NCI-H1436 treated with DMSO at 0.1 percent for 48 hours (cell line): ENCODE measurements at places on chromosomes 11 and 22.

- DNase-seq: no peak
Observed at GRCh38 chr22:35218079-35218478, 39.2 kb upstream of the HMGXB4 start.

DNA sequence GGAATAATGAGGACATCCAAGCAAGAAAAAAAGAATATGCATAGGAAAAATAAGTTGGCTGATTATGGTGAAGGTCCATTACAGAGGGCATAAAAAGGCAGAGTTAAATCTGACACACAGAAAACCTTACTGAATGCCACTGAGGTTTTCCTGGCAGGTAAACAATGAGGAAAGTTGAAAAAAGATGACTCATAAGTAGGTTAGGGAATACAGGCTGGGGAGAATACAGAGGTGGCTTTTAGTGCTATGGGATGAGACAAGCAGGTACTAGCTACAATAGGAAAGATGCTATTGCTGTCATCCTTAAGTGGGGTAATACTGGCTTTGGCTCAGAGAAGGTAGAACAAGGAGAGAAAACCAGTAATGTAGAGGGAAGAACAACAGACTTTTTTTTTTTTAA lies 44.7 kb downstream of the CSTF3 start:
- DNase-seq: no peak

- no peak for DNase-seq
Observed at GRCh38 chr11:2864901-2865300, 20.7 kb downstream of the CDKN1C start.

GRCh38 chr11:28105869-28106268 lies 2.1 kb downstream of the KIF18A start:
- DNase-seq: no peak

DNA sequence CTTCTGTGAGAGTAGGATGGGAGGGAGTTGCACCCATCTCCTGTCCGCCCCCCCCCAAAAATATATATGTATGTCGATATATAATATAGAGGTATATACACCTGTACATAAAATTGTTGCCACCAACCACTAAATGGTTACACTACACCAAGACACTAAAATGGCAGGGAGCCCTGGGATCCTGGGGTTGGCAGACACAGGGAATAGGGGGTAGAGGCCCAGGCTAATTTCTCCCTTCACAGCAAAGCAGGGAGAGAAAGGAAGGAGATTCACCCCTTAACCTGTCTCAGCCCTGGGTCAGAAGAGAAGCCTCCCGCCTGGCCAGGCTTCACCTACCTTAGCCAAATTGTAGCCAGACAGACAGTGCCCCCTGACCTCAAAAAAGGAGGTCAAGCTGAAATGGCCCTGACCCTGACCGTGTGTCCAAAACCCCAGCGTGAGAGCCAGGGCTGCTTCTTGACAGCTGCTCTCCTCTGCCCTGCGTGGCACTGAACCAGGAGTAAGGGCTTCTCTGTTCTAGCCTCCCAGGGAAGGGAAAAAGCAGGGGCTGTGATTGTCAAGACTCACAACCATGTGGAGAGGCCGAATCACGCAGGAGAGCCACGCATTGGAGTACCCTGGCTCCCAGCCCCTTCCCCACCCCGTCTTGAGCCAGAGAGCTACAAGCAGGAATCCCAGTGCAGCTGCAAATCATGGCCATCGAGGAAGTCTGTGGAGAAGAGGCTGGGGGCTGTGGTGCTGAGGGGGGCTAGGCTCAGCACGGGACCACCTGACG lies 40.5 kb downstream of the SGSM3 start:
- DNase-seq: no peak

DNA sequence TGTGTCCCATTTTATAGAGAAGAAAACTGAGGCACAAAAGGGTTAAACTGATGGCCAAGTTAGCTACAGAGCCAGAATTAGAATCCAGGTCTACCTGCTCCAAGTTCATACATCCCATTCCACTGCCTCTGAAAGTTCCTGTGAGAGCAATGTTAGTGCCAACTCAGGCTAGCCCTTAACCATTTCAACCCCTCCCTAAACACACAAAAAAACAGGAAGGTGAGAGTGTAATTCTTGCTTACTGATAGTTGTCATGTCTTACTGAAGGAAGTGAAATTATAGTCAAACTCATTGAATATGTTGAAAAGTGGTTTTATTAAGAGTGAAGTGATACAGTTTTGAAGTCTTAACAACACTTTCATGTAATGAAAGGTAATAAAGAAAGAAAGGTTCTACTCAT lies 2.9 kb upstream of the E2F8 start:
- no peak for DNase-seq

GRCh38 chr22:41447435-41448188 lies 1.0 kb upstream of the TOB2 start:
- no peak for DNase-seq

- DNase-seq: no peak
Observed at GRCh38 chr11:116078101-116078591, 573.9 kb upstream of the CADM1 start.

- DNase-seq: no peak
Observed at GRCh38 chr11:20093775-20094174, 66.5 kb downstream of the DBX1 start.

- no peak for DNase-seq
Observed at GRCh38 chr11:9574622-9575259, 1.3 kb downstream of the WEE1 start.

GRCh38 chr11:1499899-1500298 lies 13.3 kb upstream of the MOB2 start:
- DNase-seq: no peak

DNA sequence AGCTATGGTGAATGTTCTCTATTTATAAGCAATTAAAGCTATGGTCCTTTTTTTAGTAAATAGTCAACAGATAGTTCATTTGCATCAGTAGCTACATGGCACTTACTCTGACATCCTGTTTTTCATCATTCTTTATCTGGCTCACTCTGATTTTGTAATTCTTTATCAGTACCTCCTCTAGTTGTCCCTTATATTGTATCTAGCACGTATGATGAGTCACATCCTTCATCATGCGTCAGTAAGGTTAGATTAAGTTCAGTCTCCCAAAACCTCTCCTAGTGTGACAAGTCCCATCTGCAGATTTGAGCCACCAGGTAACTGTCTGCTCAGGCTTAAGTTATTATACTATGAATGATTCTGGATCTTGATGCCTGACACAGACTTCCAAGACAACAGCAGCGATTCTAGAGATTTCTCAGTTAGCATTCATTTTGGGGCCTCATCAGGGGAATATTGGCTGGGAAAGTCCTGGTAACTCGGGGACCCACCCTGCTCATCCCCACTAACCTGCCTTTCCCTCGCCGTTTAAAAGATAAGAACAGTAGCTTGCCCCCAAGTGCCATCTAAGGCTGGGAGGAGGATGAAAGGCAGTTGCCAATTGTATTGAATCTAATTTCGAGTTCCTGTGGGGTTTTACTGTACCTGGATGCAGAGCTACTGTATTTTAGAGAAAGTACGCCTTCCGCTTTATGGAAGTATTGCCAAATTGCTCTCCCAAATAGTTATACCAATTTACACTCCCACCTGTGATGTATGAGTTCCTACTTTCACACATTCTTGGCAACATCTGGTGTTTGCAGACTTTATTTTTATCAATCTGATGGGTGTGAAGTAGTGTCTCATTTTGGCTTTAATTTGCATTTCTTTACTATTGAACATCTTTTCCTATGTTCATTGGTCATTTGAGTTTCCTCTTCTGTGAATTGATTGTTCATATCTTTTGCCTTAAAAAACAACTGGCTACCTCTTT lies 55.9 kb downstream of the ZC3H12C start:
- DNase-seq: no peak

DNA sequence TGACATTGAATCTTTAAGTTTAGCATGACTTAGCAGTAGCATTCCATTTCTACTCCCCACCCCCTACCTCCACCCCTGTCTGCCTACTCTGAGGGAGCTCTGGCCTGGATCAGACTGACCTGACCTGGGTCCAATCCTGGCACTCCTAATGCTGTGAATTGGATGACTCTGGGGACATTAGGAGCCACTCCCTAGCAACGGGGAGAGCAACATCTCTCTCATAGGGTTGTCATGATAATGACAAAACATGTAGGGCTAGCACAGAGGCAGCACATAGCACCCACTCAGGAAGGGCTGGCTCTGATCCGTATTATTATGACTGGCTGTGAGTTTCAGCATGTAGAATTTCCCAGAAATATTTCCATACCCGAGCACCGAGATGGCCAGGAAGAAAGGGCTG lies 40.5 kb downstream of the CABIN1 start:
- DNase-seq: no peak

DNA sequence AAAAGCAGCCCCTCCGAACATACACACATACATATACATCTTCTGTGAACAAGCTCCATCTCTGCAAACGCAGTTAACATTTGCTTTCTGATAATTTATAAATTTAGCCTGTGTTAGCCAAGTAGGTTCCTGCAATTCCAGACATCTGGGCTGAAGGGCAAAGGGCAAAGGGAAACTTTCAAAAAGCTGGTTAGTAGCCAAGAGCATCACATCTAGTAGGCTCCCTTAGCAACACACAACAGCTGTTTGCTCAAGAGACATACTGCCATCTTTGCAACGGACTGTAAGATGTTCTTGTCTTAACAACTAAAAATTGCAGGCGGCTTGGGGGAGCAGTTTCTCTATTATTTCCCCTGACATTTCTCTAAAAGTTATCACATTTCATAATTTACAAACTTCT lies 134.9 kb downstream of the RBFOX2 start:
- no peak for DNase-seq

DNA sequence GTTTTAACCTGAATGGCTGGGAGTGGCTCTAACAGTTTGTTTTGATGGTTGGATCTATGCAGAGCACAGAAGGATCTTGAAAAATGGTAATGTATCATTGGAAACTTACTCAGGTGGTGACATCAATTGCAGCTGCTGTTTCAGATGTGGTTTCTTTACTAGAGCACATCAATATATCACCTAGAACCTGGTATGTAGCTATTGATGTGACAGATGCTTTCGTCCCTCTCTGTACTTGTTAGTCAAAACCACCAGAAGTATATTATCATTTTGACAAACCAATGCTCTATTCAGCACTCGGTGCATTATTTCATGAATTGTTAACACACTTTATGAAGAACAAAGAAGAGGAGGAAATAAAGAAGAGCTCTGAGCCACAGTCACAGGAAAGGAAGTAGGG lies 26.6 kb upstream of the SCN3B start:
- DNase-seq: no peak

GRCh38 chr11:117768506-117768905 lies 28.5 kb downstream of the DSCAML1 start:
- no peak for DNase-seq

- DNase-seq: no peak
Observed at GRCh38 chr11:75582895-75583717, 21.1 kb downstream of the SERPINH1 start.

DNA sequence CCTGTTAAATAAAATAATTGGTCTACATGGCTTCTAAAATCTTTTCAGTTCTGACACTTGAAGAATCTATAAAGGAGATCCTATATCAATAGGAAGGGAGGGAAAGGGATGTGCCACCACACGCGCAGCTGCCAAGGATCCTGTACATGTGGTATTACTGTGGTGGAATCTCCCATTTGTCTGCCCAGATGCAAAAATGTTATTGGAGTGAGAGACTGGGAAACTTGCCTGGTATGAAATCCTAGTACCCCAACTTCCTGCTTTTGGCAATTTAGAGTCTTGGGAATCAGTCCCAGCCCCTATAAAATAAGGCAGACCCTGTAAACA lies 81.9 kb upstream of the PICALM start:
- DNase-seq: no peak

DNA sequence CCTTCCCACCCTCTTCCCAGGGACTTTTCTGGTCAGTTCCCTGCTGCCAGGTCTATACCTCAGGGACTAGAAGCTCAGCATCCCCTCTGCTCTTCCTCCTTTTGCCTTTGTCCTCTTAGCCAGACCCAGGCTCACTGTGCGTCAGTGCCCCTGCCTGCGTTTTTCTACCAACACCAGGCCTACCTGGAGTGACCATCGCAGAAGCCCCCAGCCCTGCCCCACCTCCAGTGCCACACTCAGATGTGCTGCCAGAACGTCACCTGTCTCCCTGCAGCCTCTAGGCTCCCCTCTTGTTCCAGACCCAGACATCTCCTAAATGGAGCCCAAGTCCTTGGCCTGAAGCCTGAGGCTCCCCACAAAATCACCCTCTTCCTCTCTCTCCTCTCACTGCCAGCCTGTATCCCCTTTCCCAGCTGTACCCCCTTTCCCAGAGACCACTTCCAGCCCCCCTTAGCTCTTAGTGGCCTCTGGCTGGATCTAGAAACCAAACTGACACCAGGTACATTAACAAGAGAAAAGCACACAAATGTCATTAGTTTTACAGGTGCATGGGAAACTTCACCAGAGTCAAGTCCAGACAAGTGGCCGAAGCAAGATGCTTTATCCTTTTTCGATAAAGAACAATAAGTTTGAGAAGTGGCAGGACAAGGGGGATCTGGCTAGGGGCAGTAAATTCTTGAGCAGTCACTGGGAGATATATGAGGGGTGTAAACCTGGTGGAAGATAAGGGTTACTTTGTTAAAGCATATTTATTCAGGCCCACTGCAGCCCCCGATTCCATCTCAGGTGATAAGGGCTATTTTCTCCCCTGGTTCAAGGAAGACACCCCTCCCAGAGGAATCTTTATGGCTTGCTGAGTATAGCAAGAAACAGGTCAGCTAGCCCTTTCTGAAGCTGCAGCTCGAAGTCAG lies 61.5 kb downstream of the BCR start:
- DNase-seq: no peak

GRCh38 chr22:48473202-48473601 lies 1354.5 kb downstream of the BRD1 start:
- DNase-seq: no peak

DNA sequence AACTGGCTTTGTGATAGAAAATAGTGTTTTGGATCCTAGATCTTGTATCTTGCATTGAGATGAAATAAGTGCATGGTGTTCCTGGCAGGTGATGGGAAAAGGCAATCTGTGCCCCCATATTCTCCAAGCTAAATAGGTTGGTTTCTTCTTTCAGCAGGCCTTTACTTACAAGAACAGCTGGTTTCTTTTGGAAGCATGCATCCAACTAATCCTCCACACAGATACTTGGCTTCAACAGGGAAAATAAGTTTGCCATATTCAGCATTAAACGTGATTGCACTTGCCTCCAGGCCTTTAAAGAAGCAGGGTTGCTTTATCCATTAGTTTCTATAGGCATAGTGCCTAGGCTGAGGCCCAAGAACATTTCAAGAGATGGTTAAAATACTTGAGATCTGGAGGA lies 59.9 kb downstream of the APIP start:
- DNase-seq: no peak

DNA sequence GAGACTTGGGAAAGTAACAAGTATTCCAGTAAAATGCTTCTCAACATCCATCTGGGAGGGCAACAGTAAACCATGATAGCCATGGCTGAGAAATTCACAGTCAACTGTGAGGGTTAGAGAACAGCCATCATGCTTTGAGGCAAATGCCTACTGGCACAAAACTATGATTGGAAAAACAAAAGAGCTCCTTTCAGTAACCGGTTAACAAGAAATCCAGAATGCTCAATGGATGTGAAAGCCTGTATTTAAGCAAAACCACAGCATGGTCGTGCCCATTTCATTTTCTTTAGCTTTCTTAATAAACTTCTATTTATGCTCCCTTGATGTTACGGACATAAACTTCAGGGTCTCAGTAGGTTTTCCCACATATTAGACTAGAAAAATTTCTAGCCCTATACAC lies 139.5 kb downstream of the SOX6 start:
- DNase-seq: no peak
